ENCODE measurements at places on chromosomes 2 and 18.

DNA sequence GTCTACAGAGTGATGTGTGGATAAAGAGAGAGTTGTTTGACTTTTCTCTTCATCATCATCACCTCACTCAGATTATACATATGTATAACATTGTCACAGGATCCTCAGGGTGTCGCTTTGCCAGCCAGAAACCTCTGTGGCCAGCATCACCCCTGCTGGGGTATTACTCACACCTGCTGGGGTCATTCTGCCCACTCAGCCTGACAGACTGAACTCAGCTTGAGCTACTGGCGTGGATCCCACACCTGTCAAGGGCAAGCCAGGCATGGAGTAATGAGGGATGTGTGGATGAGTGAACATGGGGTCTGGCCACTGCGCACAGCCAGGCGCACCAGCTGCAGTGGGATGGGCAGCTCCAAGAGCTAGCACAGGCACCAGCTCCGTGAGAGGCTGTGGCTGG, 870.6 kb downstream of the CBLN2 start:
- no peak for DNase-seq

- DNase-seq = no peak
These were observed 108.1 kb upstream of the CD302 start for GRCh38 chr2:159905926-159906714.

GRCh38 chr2:101274142-101274541, 21.5 kb downstream of the CNOT11 start:
- no peak for DNase-seq

DNA sequence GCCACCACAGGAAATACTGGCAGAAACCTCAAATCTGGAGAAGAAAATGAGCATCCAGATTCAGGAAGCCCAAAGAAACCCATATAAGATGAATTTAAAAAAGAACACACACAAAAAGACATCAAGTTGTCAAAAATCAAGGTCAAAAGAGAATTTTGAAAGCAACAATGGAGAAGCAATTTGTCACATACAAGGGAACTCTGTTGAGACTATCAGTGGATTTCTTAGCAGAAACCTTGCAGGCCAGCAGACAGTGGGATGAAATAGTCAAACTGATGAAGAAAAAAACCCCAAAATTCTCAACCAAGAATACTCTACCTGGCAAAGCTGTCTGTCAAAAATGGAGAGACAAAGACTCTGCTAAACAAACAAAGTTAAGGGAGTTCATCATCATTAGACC, 272.6 kb downstream of the ADCYAP1 start:
- no peak for DNase-seq

GRCh38 chr2:33208400-33208799, 261.6 kb downstream of the LTBP1 start:
- no peak for DNase-seq

DNA sequence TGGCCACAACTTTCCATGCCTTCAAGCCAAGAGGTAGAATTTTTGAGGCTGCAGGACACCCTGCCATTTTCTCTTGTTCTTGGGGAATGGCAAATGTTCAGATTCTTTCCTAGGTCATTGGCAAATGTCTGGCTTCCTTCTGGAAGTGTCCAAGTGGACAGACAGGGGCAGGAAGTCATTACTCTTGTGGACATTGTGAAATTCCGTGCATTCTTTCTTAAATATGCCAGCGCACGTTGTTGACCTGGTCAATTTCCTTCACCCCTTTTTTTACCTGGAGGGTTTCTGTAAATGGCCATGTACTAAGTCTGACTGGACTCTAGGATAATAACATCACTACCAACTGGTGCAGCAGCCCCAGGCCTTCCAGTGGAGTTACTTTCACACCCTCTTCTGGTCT, 13.9 kb downstream of the ASB18 start:
- DNase-seq = no peak

- DNase-seq = no peak
These were observed 119.1 kb downstream of the BAZ2B start for GRCh38 chr2:159497256-159497655.

- DNase-seq = no peak
These were observed 579 bp upstream of the ITM2C start for GRCh38 chr2:230864122-230864604.

- DNase-seq = no peak
These were observed 9.4 kb downstream of the ODC1 start for GRCh38 chr2:10438688-10439087.

DNA sequence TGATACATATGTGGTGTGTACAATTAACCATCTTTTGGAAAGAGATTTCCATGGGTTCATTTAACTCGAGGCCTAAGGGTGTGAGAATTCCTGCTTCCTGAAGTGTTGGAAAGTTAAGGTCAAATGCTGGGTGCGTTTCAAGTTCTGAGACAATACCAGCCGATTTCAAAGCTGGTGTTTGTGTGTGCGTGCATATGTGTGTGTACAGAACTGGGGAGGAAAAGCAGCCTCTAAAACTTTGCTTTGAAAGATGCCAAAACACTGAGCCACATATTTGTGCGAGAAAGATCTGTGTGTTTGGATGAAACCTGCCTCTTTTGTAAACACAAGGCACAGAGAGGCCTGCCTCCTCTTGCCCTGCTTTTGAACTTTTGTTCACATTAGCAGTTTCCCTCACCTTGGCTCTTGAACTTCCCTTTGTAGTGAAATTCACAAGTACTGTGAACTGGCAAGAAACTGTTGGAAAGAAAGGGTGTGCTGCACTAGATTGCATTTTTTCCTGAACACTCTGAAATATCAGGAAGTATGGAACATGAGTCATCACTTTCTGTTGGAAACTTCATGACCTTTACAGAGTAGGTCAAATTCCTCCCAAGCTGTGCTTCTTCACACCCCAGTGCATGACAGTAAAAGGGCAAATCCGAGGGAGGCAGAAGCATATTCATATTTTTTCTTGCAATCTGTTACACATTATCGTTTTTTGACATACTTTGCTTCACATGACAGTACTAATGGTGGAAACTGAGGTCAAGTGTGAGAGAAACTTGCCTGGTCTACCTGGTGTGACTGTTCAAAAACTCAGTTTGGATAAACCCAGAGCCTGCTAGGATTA, 20.0 kb upstream of the CAVIN2 start:
- DNase-seq = no peak

DNA sequence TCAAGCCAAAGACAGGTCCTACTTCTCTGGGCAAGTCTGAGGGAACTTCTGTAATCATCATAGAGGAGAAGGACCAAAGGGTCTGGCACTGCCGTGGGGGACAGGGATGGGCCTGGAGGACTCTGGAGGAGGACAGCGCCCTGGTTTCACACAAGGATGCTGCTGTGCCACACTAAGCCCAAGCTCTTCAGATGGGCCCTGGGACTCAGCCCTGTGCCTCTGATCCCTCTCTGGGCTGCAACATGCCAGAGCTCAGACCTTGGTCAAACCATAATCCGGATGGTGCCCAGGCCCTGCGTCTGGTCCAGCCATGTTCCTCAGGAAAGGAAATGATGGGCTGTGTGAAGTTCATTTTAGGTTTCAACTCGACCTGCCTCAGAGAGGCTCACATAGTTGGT, 222.0 kb upstream of the COPS8 start:
- DNase-seq = no peak

DNA sequence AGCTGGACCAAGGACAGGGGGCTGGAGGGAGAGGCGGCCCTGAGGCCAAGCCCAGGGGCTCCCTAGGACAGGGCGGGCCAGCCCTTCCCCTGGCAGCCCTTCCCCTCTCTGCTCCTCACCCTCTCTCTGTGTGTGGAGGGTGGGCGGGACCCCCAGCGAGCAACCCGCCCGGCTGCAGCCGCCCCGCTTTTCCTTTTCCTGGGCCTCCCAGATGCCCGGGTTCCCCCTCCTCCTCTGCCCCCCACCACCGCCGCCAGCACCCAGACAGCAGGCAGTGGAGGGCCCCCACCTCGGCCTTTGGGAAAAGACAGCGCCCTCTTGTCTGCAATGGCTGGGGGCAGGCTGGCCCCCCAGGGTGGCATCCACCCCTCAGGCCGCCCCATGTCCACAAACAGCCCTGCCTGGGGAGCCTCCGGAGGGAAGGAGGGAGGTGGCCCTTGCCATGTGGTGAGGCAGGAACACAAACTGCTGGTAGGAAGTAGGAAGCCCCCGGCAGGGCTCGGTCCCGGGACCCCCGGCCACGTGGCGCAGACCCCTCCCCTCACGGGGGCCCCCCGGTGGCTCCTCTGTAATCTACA, 135.1 kb upstream of the CTDP1 start:
- no peak for DNase-seq

DNA sequence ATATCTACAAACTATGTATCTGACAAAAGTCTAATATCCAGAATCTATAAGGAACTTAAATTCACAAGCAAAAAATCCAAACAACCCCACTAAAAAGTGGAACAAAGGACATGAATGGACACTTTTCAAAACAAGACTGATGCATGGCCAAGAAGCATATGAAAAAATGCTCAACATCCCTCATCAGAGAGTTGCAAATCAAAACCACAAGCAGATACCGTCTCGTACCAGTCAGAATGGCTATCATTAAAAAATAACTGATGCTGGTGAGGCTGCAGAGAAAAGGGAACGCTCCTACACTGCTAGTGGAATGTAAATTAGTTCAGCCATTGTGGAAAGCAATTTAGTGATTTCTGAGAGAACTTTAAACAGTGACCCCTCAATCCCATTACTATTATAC, 56.5 kb downstream of the CCBE1 start:
- DNase-seq = no peak

DNA sequence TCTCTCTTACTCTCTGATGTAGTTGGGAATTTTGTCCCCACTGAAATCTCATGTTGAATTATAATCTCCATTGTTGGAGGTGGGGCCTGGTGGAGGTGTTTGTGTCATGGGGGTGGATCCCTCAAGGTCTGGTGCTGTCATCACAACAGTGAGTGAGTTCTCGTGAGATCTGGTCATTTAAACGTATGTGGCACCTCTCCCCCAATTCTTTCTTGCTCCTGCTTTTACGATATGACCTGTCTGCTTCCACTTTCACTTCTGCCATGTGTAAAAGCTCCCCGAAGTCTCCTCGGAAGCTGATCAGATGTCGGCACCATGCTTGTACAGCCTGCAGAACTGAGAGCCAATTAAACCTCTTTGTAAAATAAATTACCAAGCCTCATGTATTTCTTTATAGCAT, 337.8 kb upstream of the CDH2 start:
- no peak for DNase-seq

DNA sequence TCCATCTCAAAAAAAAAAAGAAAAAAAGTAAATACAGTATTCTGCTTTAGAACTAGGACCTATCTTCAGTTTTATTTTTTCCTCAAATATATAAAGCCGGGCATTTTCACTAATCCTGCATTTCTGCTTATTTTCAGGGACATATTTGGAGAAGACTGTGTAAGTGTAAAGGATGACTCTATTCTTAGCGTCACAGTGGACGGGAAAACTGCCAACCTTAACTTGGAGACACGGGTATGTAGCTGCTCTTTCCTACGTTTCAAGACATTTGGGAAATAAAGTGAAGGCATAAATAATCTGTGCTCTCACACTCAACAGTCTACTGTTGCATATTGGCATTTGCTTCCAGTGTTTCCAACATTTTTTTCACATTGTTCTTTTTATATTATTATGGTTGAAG, 3.1 kb upstream of the IAH1 start:
- DNase-seq = no peak

- no peak for DNase-seq
These were observed 29.1 kb upstream of the ANKRD44 start for GRCh38 chr2:197339496-197340220.

DNA sequence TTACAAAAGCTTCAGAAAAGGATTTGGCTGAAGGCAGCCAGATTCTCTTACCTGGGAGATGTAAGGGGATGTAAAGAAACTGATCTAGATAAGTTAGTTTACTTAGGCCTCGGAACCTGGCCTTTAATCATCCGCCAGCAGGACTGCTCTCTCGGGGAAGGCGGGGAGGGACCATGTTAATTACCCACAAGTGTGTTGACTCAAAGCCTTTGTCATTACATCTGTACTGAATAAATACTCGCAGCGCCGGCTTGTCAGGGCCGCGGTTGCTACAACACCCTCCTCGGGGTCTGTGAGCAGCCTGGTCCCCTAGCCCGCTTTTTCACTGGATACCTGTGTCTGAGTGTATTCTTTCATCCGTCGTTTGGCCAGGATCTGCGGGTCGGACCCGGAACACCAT, 6.7 kb downstream of the CHMP3 start:
- DNase-seq = no peak

DNA sequence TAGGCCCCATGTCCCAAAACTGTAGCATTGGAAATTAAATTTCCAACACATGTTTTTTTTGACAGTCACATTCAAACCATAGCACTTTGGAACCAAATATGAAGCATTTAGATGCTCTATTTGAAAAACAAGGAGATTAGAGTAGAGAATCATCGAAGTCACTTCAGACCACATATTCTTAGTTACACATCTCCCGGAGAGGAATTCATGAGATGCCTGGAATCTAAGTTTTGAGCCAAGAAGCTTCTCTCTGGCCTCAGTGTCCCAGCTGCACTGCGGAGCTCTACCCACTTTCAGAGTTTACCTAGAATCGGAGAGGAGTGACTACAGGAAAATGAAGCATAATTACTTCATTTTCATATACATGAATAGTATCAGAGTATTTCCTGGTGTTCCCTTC, 385.9 kb downstream of the TNS1 start:
- DNase-seq = no peak

- DNase-seq = no peak
These were observed 442.8 kb upstream of the CHST9 start for GRCh38 chr18:27627927-27628326.

GRCh38 chr2:43984533-43984932, 11.3 kb downstream of the LRPPRC start:
- DNase-seq = no peak

GRCh38 chr2:131394147-131394931, 30.4 kb upstream of the RAB6D start:
- no peak for DNase-seq

- no peak for DNase-seq
These were observed 138.8 kb downstream of the EVA1A start for GRCh38 chr2:75421986-75422385.

GRCh38 chr2:85668009-85668856, at the start of gene SFTPB:
TSS of gene SFTPB (minus strand) at chr2:85668199. CDS start at chr2:85668183, 16 bp downstream.
- DNase-seq = no peak

DNA sequence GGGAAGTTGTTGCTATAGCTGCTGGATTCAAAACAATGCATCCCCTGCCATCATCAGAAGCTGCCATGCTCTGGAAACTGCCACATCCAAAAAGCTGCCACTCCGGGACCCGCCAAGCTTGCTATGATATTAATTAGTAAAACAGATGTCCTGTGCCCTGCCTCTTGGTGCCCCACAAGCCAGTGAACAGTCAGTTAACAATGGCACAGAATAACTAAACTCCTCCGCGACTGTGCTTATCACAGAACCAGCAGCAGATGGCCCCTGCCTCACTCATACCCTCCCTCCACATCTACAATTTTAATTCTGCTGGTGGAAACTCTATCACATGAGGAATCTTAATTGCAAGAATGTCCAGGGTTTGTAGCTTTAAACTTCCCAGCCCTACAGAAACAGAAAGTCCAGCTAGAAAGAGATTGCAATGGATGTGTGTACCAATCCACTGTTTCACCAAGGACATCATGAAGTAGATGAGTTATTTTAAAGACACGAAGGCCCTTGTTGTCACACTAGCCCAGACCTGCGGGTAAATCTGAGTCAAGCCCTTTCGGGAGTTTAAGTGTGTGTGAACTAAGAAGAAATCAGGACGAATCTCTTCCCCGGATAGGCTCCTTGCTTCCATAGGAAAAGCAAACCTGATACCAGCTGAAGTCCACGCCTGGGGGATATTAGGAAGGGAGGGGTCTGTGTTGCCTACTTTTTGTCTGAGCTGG, 7.4 kb upstream of the ACYP2 start:
- no peak for DNase-seq
